ENCODE measurements at places on chromosomes 4 and X. TPM values are rescaled to one million over a fixed set of nuclear protein-coding genes. Genes with fewer than 3 reads are reported as not detected.

SSX2 gene
- not detected for total RNA-seq

FGB gene
- total RNA-seq, result 11.4 TPM

FOXP3 gene
- 0.12 TPM for total RNA-seq

ADAM29 gene
- not detected for total RNA-seq

MAP7D2 gene
- total RNA-seq, result 5.2 TPM

HMGB3 gene
- total RNA-seq, result 131 TPM

KDM6A gene
- total RNA-seq, result 14.3 TPM

SPIN2A gene
- total RNA-seq, result 0.13 TPM

AVPR2 gene
- not detected for total RNA-seq

STOX2 gene
- total RNA-seq, result 3.0 TPM

XIAP gene
- total RNA-seq, result 23.7 TPM

CACNA1F gene
- not detected for total RNA-seq

C4orf51 gene
- not detected for total RNA-seq

MAGEE2 gene
- not detected for total RNA-seq

FAM9B gene
- not detected for total RNA-seq

GPR173 gene
- total RNA-seq, result not detected

TMSB15A gene
- 0.73 TPM for total RNA-seq

BDH2 gene
- 8.0 TPM for total RNA-seq

SSX3 gene
- total RNA-seq, result not detected

ITGB1BP2 gene
- total RNA-seq, result 1.0 TPM

FAM241A gene
- 1.1 TPM for total RNA-seq

TASL gene
- total RNA-seq, result not detected

TREX2 gene
- total RNA-seq, result 1.7 TPM

ARHGAP4 gene
- 1.1 TPM for total RNA-seq

GNPDA2 gene
- total RNA-seq, result 9.8 TPM

NPY1R gene
- total RNA-seq, result 0.17 TPM

ZCCHC13 gene
- not detected for total RNA-seq

SLC4A4 gene
- 2.4 TPM for total RNA-seq

CXorf51B gene
- total RNA-seq, result not detected

NAP1L2 gene
- 1.6 TPM for total RNA-seq

MFAP3L gene
- 4.5 TPM for total RNA-seq

SPANXC gene
- total RNA-seq, result 0.44 TPM

RAB33A gene
- total RNA-seq, result 0.20 TPM

TKTL2 gene
- not detected for total RNA-seq

EDA gene
- 0.36 TPM for total RNA-seq

MRPS18C gene
- 42.9 TPM for total RNA-seq

IL21 gene
- not detected for total RNA-seq

EREG gene
- 37.9 TPM for total RNA-seq

HSD17B13 gene
- total RNA-seq, result 0.08 TPM

CNKSR2 gene
- total RNA-seq, result 2.7 TPM

TNIP3 gene
- total RNA-seq, result 0.22 TPM

CT45A1 gene
- total RNA-seq, result not detected

SPOCK3 gene
- 0.13 TPM for total RNA-seq

SERPINA7 gene
- not detected for total RNA-seq

GPR50 gene
- total RNA-seq, result 0.17 TPM

HSD17B10 gene
- 168 TPM for total RNA-seq

IBSP gene
- not detected for total RNA-seq

PPBP gene
- not detected for total RNA-seq

RBM47 gene
- 23.2 TPM for total RNA-seq

MCF2 gene
- total RNA-seq, result 0.08 TPM

HTRA3 gene
- total RNA-seq, result 13.8 TPM

MAEA gene
- total RNA-seq, result 69.5 TPM

XAGE1A gene
- total RNA-seq, result 36.0 TPM

COX7B2 gene
- total RNA-seq, result not detected

DUSP9 gene
- total RNA-seq, result 1.6 TPM
